ENCODE measurements at places on chromosomes 2 and 18. TPM values are rescaled to one million over a fixed set of nuclear protein-coding genes. Genes with fewer than 3 reads are reported as not detected.

NPPC gene
- 0.30 TPM for total RNA-seq

ARHGAP15 gene
- total RNA-seq, result 6.8 TPM

TTLL4 gene
- total RNA-seq, result 8.6 TPM

LYG2 gene
- not detected for total RNA-seq

DNA sequence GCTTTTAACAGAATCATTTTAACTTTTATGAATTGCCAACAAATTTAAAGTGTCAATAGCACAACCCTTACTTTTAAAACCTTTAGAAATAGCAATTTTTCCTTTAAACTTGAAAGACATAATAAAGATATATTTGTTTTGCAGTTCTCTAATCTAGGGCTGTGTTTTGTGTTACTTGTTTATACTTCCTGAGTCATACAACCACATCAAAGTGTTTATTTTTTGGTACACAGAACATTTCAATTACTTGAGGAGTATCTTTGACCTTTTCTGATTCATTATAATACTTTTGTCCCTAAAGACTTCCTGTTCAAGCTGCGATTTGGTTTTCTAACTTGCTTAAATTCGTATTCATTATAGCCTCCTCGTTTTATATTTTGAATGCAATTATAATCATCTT is 21.8 kb downstream of the TYW5 start:
- DNase-seq, result no peak

DNA sequence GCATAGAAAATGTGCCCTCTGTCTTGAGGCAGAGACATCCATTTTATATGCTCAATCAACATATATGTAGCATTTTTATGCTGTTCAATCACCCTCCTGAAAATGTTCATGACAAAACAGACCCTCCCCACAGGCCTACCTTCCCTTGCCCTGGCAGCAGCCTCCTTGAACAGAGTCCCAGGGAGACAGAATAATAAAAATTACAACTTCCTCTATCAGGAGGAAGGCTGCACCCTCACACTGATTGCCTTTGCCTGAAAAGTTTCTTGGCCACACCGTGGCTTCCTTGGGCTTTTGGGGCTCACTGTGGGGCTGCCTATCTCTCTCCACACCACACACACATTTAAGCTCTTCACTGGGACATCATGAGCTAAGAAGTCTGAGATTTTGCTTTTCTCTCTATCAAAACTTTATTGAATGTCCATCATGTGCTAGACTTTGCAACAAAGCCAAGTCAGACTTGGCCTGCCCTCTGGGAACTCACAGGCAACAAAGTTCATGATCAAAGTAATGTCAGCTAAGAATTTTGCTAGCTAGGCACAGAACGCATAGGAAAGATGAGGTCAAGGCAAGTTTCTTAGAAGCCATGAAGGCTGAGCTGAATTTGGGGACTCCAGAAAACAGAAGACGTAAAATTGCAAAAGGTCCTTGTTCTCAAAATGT is 101.6 kb downstream of the BCL2L11 start:
- DNase-seq, result no peak

- DNase-seq, result no peak
Observed at GRCh38 chr2:9641641-9642040, 10.8 kb upstream of the YWHAQ start.

GRCh38 chr2:172672114-172672513 is 63.5 kb upstream of the RAPGEF4 start:
- no peak for DNase-seq
